ENCODE measurements at places on chromosomes 6 and 20.

DNA sequence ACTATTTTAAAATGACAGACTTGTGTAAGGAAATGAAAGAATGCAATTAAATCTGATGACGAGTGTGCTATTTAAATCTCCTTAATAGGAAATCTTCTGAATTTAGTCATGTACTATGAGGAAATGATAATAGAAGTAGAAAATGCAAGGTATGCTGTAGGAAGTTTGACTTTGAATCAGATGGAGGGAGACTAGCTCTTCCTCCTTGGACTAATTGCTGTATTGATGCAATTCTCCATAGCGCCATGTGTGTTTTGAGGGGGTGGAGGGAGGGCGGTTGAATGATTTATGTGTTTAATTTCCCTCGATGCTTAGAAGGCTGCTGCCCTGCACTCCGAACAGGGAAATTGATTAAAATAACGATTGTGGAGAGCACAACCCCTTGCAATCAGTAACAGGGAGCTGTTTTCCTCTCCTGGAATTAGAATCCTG is 214.4 kb upstream of the PRND start:
- no peak for DNase-seq

GRCh38 chr6:114955363-114955762 is 612.5 kb upstream of the HS3ST5 start:
- no peak for DNase-seq

- DNase-seq, result no peak
These were observed 79.9 kb downstream of the SEL1L2 start for GRCh38 chr20:13910492-13910891.

GRCh38 chr20:57387945-57388371 is 3.2 kb upstream of the RBM38 start:
- DNase-seq, result no peak
